ENCODE measurements at places on chromosomes 11 and 22. TPM values are rescaled to one million over a fixed set of nuclear protein-coding genes. Genes with fewer than 3 reads are reported as not detected.

Gene SCN2B
- not detected for total RNA-seq

Gene GRIA4
- 0.05 TPM for total RNA-seq

Gene CLDN5
- not detected for total RNA-seq

Gene FOLR1
- total RNA-seq: 0.50 TPM

DNA sequence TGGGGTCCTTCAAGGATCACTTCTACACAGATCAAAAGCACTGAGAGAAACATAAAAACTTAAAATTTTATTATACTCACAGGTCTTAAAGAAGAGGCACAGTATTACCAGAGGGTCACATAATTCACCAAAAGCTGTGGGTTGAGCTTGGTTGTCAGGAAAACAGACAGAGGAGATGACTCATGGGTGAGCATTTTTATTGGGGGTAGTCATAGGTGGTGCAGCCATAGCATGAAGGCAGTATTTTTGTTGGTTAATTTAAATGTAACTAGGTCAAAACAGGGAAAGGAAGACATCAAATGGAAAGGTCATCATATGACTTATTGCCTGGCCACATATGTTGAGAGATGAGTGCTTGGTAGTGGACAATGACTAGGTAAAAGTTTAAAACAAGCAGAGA, 24.2 kb downstream of the OR5B17 start:
- peak; percentile 13 for DNase-seq

GRCh38 chr11:81259471-81259870, 1474.2 kb downstream of the FAM181B start:
- DNase-seq: no peak

- DNase-seq: no peak
These were observed 11.3 kb upstream of the BACE1-AS start for GRCh38 chr11:117279711-117280376.

- peak; percentile 92 for DNase-seq
These were observed 44.2 kb upstream of the LINC01488 start for GRCh38 chr11:69437001-69437875.
